ENCODE measurements at places on chromosomes 6 and 20. TPM values are rescaled to one million over a fixed set of nuclear protein-coding genes. Genes with fewer than 3 reads are reported as not detected.

Gene MPC1
- 34.6 TPM for total RNA-seq

Gene RSPO3
- not detected for total RNA-seq

Gene ADA
- 13.2 TPM for total RNA-seq

GRCh38 chr6:16551466-16551865 lies 209.8 kb downstream of the ATXN1 start:
- no peak for DNase-seq

- no peak for DNase-seq
Measured at GRCh38 chr6:39931607-39932006, 2.7 kb downstream of the MOCS1 start.

Gene NRN1
- total RNA-seq, result 57.4 TPM

DNA sequence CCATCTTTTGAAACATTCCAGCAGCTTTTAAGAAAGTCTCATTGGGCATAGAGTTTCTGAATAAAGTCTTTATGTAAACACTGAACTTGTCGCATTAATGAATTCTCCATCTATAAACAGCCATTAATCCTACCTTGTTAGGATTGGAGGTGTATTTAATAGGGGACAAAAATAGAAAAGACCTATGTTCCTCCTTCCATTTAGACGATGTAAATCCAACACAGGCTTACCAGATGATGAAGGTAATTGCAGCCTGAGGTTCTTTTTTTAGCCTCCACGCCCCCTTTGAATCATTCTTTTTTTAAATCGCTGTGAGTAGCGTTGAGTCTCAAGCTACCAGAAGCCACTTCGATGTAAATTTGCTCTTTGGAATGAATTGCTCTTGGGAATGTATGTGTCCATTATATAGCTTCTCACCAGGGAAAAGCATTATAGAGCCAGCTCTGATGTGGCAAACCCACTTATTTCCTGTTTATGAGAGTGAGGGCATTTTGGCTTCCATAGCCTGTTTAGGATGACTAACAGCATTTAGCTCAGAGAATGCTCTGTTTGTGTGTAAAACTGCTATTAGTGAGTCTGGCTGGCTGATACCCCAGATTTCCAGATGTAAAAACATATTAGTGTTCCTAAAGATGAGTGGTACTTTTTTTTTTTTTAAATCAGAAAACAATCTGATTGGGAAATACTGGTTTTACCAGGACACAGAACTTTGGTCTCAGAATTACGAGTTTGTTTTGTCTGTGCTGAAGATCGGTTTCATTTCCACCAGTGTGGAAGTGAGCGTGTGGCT lies 74.9 kb upstream of the CLDN20 start:
- DNase-seq, result peak; percentile 96

DNA sequence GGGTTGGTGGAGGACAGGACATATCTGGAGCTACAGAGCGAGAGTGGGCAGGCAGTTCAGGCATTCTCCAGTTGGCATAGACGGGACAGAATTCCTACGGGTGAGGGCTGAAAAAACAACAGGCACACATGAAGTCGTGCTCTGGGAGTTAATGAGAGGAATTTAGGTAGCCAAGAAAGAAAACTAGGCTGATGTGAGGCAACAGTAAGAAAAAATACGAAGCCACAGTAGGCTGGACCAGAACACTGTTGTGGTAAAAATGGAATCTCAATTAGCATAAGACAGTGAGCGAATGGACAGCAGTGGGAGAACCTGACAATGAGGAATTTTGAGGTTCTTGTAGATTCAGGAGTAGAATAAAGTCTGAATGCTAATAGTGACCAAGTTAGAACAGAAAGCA lies 488.1 kb upstream of the AGPAT4 start:
- no peak for DNase-seq

DNA sequence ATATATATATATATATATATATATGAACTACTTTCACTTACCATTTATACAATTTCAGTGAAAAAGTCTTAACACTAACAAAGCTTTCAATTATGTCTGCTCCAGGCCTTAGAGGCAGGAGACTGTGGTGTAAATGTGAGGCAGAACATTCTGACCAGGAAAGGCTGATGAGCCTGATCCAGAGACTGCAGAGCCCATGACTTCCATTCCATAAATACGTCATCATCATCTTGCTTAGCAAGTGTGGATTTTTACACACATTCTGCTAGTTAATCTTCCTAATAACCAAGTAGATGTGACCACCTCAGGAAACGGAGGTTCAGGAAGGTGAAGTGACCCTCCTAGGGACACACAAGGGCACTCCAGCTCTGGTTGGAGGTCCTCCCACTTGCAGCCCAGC lies 14.9 kb downstream of the TRERF1 start:
- DNase-seq, result no peak

- no peak for DNase-seq
Measured at GRCh38 chr6:71324194-71324785, 35.7 kb downstream of the OGFRL1 start.

DNA sequence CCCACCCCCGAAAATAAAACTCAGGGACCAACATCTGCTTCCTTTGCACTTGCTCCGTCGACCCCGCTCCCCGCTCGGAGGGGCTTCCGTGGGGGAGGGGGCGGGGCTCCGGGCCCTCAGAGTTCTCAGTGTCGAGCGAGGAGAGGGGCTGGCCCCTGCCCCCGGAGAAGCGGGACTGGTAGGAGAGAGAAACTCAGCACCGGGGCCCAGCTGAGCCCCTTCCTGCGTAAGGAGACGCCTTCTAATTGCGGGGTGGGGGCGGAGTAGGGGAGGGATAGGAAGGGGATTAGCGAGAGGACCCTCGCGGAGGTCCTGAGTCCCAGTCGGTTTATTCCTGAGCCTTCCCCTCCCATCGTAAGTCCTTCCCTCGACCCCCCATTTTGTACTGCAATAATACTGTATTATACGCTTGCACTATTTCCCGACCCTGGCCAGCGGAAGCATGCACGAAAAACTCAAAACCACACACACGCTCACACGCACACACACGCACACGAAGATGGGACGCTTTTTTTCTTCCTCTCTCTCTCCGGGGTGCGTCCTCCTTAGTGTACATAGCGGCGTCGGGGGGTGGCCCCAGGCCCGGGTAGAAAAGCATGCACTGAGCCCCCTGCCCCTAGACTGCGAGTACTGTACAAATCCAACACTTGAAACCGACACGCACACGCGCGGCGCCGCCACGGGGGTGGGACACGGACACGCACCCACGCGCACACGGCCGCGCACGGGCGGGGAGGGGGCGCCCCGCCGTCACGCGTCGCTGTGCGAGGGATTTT lies 22.1 kb upstream of the SLC22A7 start:
- no peak for DNase-seq

DNA sequence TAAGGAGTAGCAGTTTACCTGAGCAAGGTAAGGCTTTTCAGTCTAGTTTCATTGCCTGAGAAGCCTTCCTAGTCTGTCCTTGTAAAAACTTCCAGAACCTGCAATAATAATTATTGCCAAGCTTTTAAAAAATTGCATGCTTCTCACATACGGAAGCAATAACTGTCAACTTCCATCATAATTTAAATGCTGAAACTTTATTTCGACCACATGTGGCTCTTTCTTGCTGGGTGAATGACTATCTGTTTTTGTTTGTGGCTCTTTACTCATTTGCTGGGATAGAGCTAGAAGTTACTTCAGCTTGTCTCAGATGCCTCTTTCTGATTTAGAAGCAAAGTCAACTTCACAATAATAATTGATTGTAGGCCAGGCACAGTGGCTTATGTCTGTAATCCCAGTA lies 95.9 kb upstream of the COL21A1 start:
- no peak for DNase-seq

DNA sequence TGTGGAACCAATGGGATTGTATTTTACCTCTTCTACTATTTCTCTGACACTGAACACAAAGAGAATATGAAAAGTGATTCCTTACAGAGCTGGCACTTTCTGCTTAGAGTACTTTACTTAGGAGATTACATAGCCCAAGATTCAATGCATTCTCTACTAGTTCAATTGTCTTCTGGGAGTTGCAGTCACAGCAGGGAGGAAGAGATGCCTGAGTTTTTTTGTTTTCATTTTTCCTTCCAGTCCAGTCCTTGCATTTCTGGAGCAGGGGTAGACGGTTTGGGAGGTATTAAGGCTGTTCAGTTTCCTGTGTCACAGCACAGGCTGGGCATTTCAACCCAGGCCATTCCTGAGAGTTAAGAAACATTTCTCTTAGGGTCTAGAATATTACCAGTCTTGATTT lies 42.0 kb upstream of the SLC2A12 start:
- no peak for DNase-seq

Gene PCSK2
- not detected for total RNA-seq

- DNase-seq, result peak; percentile 49
Measured at GRCh38 chr6:63802606-63803206, 167.1 kb downstream of the PHF3 start.

Gene ERVFRD-1
- 0.63 TPM for total RNA-seq

DNA sequence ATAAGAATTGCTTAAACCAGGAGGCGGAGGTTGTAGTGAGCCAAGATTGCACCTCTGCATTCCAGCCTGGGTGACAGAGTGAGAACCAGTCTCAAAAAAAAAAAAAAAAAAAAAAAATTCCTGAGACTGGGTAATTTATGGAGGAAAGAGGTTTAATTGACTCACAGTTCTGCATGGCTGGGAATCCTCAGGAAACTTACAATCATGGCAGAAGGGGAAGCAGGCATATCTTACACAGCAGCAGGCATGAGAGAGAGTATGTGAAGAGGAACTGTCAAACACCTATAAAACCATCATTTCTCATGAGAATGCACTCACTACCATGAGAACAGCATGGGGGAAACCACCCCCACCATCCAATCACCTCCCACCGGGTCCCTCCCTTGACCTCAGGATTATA lies 1.8 kb upstream of the FKBP1A start:
- no peak for DNase-seq

Gene DIDO1
- 26.4 TPM for total RNA-seq

DNA sequence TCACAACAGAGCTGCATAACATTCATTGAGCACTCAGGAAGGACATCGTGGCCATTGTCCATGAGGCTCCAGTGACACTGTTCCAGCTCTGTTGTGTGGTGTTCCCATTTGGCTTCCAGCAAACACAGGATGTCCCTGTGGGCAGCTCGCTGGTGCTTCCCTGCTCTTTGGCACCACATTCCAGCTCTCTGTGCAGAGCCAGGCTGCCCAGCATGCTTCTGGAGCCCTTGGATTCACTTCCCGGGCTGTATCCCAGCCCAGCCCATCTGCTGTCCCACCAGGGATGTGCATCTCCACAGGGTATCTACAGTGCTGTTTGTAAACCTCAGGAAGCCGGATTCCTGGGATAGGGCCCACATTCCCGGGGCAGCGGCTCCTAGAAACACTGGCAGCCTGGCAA lies 57.2 kb downstream of the CTCFL start:
- no peak for DNase-seq

- no peak for DNase-seq
Measured at GRCh38 chr6:137830511-137830911, 36.5 kb upstream of the TNFAIP3 start.

DNA sequence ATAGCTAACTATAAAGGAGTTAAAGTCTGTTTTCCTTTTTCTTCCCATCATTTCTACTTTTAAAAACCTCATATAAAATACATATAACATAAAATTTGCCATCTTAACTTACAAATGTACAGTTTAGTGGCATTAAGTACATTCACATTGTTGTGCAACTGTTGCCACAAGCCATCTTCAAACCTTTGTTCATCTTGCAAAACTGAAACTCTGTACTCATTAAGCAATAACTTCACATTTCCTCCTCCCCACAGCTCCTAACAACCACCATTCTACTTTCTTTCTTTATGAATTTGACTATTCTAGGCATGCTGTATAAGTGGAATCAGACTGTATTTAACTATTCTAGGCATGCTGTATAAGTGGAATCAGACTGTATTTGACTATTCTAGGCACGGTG lies 4.5 kb downstream of the CCDC170 start:
- DNase-seq, result no peak

- DNase-seq, result no peak
Measured at GRCh38 chr6:148325316-148326068, 17.1 kb upstream of the SASH1 start.

Gene HCK
- total RNA-seq, result not detected

GRCh38 chr6:12132351-12133222 lies 120.5 kb downstream of the HIVEP1 start:
- DNase-seq, result no peak

DNA sequence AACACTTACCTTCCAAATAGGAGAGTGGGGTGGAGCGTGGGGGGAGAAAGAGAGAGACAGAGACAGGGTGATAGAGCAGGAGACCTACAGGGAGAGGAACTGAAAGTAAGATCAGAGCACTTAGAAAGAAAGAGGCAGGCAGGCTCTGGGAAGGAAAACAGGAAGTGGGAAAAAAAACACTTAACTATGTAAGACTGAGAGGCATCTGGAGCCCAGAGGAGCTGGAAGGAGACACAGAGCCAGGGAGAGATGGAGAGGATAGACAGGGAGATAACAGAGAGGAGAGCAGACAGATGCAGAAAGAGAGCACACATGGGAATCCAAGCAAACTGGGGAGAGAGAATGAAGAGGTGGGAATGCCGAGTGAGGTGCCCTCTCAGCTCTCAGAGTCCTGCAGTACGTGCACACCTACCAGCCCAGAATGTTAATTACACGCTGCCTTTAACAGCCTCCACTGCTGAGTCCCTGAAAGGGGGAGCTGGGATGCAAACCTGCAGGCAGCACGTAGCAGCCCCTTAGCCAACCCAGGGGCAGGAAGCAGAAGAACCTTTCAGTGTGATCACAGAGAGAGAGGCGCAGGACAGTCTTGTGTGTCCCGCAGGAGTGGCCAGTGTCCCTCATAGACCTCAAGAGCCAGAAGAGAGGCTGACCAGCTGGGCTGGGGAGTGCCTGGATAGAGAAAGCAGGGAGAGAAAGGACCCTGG lies 132.7 kb upstream of the LRFN2 start:
- DNase-seq, result no peak

- no peak for DNase-seq
Measured at GRCh38 chr6:151374036-151374683, 17.2 kb downstream of the ZBTB2 start.

Gene CBLN4
- not detected for total RNA-seq

DNA sequence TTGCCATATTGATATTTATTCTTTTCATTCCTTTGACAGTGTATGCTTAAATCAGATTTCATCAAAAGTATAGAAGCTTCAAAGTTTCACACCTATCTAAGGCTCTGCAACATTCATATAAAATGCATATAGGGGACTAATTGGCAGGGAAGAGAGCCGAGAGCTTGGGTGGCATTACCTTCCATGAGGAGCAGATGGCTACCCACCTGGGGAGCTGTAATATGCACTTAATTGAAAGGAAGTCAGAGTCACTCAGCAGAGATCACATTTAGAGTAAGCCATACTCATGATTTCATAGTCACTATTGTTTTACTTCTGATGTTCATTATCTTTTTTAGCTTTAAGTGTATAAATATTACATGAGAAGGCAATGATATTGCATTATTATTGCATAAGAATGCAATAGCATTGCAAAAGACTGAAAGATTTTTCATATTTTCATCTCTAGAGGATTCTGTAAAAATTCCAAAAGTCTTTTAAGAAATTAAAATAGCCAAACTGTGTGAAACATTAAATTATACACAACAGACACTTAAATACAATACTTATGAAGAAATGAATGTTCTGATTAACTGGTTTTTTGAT lies 1305.2 kb downstream of the EPHA7 start:
- no peak for DNase-seq

Gene DDO
- 2.3 TPM for total RNA-seq

GRCh38 chr6:19472850-19473249 lies 364.3 kb upstream of the ID4 start:
- DNase-seq, result peak; percentile 59

- DNase-seq, result no peak
Measured at GRCh38 chr20:694496-694895, 18.9 kb upstream of the SCRT2 start.

Gene AGER
- total RNA-seq, result 0.35 TPM

Measured in SK-MEL-5 (cell line).